ENCODE measurements at places on chromosomes 3 and 15.

GRCh38 chr3:9675736-9676290, 26.5 kb downstream of the MTMR14 start:
- no peak for DNase-seq

DNA sequence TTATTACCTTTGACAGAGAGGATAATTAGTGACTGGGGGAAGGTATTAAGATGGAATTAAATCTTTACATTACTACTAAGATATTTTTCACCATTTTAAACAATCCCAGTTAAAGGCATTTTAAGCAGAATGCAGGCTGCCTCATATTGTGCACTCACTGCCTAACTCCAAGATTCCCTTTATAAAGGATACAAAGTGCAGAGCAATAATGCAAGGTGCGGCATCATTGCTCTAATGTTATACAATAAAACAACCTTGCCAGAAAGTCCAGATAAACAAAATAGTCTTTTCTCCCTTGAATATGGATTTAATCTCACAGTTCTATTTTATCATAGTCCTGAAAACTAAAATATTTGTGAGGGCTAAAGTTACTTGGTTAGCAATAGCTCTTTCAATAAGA, 1031.6 kb upstream of the SEMA6D start:
- no peak for DNase-seq

GRCh38 chr3:40566694-40567093, 41.9 kb downstream of the ZNF621 start:
- no peak for DNase-seq

- peak; percentile 91 for DNase-seq
These were observed 2.7 kb downstream of the VGLL3 start for GRCh38 chr3:86988235-86988634.

GRCh38 chr3:16298891-16299290, 33.9 kb downstream of the OXNAD1 start:
- DNase-seq: no peak

DNA sequence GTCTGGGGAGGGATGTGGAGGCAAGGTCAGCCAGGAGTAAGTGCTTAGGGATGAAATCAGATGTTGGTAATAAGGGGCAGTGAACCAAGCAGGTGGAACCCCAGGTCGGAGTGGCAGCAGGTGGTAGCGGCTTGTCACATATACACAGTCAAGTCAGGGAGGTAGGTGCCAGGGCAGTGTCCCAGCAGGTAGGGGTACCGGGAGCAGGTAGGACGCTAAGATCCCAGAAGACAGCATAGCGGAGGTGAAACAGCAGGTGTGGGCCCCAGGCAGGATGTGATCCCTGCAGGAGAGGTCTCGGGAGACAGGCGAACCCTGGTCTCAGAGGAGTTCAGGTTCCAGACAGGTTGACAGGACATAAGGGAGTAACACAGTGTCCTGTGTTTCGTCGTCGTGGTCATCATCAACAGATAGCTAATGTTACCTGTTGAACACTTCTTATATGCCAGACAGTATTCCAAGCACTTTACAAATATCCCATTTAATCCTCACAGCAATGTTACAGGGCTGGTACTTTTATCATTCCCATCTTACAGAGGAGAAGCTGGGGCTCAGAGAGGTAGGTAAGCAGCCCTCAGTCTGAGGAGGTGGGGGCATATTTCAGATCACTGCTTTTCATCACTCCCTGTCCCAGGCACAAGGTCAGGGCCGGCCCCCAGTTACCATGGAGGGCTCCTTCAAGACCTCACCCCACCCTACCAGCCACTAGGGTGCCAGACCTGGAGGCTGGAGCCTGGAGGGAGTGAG, 241.6 kb downstream of the UACA start:
- no peak for DNase-seq

- DNase-seq: no peak
These were observed 43.6 kb upstream of the PIAS1 start for GRCh38 chr15:68010361-68011153.

GRCh38 chr3:98954791-98955604, 53.5 kb upstream of the DCBLD2 start:
- peak; percentile 50 for DNase-seq

- DNase-seq: no peak
These were observed 465.1 kb downstream of the MAGI1 start for GRCh38 chr3:65573548-65574116.

- peak; percentile 2 for DNase-seq
These were observed 318.6 kb downstream of the SUCLG2 start for GRCh38 chr3:67335813-67336212.

DNA sequence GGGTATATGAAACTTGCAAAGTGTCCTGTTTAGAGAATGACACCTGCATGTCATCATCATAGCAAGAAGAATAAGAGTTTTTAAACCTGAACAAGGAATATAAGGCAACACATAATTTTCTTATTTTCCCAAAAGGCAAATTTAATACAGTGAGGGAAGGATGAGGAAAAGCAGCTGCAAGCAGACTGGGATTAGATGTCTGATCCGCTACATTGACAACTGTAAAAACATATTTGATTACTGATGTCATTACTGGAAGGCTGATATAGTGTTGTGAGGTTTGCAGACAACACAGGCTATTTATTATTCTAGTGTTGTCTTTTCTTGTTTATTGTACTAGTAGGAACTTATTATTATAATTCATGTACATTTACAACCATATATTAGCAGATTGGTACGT, 528.7 kb downstream of the ZIC1 start:
- no peak for DNase-seq

GRCh38 chr3:100127792-100128191, 13.5 kb upstream of the FILIP1L start:
- no peak for DNase-seq

- DNase-seq: peak; percentile 90
These were observed 456.3 kb downstream of the FOXP1 start for GRCh38 chr3:71127052-71127831.

- no peak for DNase-seq
These were observed 64.9 kb upstream of the ZBTB20 start for GRCh38 chr3:115211810-115212492.

- DNase-seq: no peak
These were observed 127.3 kb upstream of the THBS1 start for GRCh38 chr15:39453620-39454019.

DNA sequence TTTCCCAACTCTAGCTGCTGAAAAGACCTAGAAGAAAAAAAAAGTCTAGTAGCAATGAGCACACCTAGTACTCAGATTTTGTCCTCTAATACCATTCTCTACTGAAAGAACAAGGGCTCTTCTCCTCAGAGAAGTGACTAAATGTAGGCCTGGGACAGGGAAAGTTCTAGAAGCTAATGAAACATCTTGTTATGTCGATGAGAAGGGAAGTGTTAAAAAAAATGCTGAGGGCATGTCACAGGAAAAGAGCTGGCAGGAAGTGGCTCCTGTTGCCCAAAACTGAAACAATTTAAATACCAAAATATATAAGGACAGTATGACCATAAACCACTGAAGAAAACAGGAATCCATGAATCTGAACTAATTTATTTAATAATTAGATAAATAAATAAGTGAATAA, 581.4 kb upstream of the TBL1XR1 start:
- no peak for DNase-seq

DNA sequence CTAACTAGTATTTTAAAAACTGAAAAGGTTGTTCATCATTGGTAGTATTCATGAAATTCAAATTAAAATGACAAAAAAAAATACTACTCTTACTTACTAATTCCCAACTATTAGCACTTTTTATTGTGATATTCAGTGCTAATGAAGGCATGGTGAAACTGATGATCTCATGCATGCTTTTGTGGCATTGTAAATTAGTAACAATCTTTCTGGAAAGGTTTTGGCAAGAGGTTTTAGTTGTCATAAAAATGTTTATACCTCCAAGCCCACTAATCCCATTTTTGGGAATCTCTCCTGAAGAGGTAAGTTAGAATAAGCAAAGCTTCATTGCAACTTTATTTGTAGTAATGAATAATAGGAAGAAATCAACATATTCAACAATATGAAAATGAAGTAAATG, 53.0 kb downstream of the LYSMD4 start:
- no peak for DNase-seq

- DNase-seq: peak; percentile 98
These were observed 39.9 kb upstream of the TNFSF10 start for GRCh38 chr3:172562871-172563865.

DNA sequence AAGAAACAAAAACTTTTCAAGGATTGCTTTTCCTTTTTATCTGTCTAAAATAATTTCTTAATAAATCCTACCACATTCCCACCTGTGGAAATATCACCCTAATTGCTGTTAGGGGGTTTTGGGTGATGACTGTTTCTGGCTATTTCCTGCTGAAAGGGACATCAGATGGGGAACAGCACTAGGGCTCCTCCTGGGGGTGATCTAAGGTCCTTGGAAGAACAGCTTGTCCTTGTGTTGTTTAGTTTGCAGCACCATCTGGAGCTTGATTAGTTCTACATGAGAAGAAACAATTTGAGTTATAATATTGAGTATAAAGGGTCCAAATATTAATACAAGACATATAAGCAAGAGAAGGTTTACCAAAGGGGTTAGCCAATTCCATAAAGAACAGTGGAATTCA, 18.7 kb downstream of the OR5H15 start:
- DNase-seq: no peak

- peak; percentile 81 for DNase-seq
These were observed 90.5 kb downstream of the AQP9 start for GRCh38 chr15:58228718-58229117.

All from cardiac fibroblast (primary cell).